ENCODE measurements at places on chromosomes 4 and X.

DNA sequence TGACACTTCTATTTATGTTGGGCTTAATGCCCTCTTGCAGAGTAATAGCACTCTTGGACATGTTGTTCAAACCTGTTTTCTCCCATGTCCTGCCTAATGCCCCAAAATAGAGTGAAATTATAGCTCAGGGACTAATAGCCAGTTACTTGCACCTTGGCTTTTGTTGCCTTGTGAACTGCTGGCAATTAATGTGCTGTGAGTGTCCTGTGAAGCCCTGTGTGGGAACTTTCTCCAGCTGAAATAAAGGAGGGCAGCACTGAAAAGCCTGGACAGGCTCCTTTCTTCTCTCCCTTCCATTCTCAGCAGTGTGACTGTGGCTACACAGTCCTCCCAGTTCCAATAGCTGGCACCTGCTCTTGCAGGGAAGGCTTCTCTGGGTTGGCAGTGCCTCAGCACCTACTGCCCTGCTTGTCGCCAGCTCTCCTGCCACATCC is 72.4 kb downstream of the DCLK2 start:
- DNase-seq = no peak

- DNase-seq = no peak
These were observed 308.5 kb downstream of the ARHGAP24 start for GRCh38 chr4:85783483-85783882.

GRCh38 chr4:15054541-15054940 is 52.3 kb downstream of the CPEB2 start:
- no peak for DNase-seq

DNA sequence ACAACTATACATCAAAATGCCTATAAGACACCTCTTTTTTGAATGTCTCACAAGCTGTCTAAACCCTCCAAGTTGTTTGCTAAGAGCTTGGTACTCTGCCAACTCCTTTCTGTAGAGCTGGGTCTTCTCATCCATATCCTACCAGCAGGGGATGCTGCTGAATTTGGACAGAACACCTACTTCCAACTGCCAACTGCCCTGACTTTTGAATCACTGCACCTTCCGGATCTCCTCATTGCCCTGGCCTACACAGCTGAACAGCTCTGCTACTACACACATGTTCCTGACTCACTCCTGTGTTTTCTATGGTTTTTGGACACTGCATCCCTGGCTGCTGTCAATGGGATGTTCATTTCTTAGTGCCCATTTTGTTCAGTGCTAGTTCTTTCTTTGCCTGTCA is 18.7 kb downstream of the FAM184B start:
- DNase-seq = no peak

- no peak for DNase-seq
These were observed 288.2 kb downstream of the IL1RAPL2 start for GRCh38 chrX:104854188-104854587.

GRCh38 chr4:145735347-145735675 is 55.4 kb downstream of the C4orf51 start:
- no peak for DNase-seq

DNA sequence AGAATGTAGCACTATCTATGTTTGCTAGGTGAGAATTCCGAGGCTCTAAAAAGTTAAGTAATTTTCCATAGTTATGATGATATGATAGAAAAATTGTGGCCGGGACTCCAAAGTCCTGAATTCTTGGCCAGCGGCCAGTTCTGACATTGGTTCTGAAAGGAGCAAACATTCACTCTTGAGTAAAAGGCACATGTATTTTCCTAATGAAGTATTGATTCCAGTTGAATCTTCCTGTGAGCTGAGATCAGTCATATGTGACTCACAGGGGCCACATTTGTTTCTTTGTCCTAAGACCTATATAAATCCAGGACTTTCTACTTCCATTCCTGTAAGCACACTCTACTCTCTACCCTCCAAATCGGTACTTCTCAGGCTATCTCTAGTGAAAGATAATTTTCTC is 349.9 kb downstream of the BMPR1B start:
- DNase-seq = peak; percentile 32

DNA sequence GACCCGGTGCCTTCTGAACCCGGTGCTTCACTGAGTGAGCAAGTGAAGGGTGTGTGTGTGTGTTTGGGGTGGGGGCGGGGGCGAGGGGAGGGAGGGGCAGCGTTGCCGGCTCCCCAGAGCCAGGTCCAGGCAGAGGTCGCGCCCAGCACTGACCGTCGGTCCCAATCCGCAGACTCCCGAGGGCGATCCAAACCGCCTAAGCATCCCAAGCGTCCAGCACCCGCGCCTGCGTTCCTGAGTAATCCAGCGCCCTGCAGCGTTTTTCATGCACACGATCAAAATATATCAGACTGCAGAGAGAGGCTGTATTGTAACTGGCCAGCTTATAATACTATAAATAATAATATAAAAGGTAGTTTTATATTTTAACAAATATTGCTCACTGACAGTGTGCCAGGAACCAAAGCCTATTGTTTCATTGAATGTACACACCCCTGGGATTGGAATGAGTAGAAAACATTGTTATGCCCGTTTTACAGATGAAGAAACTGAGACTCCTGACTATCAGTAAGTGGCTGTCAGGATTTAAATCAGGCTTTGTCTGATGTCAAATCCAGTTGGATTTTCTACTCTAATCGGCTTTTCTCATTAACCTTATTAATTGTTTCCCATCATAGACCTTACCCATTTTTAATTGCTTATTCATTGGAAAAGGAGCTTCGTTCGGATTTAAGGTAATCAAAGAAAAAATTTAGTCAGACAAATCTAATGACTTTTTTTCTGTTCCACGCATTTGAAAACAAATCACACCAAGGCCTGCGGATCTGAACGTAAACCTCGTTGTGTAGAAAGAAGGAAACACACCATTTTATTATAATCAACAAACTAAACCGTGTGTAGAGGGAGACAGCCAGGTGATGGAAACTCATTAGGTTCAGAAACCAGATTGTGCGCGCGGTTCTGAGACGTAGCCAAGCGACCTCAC is 4.0 kb upstream of the NKX3-2 start:
- no peak for DNase-seq

DNA sequence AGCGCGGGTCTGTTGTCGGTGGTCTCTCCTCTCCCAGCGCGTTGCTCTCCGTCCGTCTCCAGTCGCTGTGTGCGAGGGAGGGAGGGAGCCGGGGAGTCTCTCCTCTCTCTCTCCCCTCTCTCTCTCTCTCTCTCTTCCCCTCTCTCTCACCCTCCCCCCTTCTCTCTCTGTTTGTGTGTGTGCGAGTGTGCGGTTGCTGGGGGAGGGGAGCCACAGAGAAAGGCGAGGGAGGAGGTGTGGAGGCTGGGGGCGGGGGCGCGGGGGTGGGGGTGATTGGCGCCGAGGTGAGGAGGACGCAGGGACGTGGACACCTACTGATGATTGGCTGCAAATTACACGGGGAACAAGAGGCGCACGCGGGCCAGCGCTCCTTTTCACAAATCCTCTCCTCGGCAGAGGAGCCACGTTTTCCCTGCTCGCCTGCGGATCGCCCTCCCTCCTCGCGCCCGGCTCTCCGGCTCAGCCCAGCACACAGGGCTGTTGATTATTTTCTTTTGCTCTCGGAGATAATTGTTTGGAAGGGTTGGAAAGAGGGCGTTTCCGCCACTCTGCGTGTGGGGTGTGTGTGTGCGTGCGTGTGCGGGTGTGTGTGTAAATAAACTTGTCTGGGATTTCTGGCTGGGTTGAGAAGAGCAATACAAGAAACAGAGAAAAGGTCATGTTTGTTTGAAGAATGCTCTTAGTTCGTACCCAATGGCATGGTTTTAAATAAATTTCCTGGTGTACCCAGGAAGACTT is at the start of gene CXXC4:
TSS of gene CXXC4 (minus strand) at position 73 of the 738 bp plus-strand sequence. CDS start 3,092 bp downstream, outside the sequence.
- DNase-seq = peak; percentile 67

DNA sequence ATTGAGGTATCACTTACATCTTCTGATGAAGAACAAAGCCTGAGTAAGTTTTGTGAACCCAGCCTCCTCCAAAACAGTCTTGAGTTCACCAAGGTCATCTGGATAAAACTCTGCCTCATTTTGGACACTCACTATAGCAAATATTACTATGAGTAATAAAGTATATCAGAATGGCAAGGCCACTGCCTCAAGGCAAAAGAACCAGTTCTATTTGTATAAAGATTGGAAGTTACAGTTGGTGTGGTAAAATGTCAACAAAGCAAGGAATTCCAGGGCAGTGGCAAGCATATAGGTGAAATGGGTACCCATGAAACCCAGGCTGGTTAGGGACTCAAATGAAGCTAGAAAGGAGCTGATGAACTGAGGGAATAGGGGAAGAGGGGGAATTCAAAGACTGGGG is 2.4 kb upstream of the ARHGEF6 start:
- no peak for DNase-seq

DNA sequence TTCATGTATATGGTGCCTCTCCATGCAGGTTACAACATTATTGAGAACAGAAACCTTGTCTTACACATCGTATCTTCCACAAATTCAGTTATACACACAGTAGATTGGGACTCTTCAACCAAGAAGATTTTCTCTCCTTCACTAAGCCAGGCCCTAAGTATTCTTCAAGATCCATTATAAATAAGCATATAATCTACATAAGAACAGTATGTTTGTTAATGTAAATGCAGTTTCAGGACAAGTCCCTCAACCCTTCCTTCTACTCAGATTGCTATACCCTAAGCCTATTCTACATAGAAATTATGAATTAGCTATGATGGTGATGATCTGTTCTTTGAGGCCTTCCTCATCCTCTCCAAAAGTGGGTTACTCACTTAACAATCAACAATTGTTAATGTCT is 41.2 kb downstream of the COL4A6 start:
- no peak for DNase-seq

DNA sequence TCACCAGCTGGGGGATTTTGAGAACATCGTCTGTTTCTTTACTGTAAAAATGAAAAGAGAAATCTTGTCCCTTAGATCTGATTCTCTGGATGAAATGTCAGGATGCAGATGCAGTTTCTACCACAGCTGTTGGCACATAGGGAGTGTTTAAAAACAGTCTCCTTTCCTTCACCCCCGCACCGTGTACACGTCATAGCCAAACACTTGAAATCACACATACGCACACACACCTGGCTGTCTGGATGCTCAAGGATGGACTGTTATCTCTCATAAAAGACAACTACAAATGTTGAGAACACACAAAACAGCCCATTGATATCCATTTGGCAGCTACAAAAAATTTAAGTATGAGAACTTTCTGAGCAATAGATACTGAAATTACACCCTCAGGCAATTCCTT is 275.8 kb upstream of the CLNK start:
- no peak for DNase-seq

GRCh38 chr4:173171098-173171497 is 2.5 kb downstream of the GALNT7 start:
- no peak for DNase-seq

- DNase-seq = no peak
These were observed 97.9 kb downstream of the ARHGEF9 start for GRCh38 chrX:63686878-63687714.

DNA sequence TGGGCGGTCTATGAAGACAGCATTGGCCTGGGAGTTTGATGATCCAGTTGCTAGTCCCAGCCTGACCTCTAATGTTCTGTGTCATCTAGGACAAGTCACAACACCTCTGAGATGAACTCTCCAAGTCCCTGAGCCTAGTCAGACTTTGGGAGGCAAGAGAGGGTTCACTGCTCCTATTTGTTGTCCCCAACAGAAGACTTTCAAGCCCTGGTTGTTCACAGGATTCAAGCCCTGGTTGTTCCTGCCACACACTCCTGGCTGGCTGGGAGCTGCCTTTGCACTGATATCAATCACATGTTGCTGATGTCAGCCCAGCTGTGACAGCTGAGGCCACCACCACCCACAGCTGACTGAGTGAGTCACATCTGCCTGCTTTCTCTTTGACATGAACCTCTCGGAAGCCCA is 253.2 kb upstream of the RASGEF1B start:
- peak; percentile 24 for DNase-seq

DNA sequence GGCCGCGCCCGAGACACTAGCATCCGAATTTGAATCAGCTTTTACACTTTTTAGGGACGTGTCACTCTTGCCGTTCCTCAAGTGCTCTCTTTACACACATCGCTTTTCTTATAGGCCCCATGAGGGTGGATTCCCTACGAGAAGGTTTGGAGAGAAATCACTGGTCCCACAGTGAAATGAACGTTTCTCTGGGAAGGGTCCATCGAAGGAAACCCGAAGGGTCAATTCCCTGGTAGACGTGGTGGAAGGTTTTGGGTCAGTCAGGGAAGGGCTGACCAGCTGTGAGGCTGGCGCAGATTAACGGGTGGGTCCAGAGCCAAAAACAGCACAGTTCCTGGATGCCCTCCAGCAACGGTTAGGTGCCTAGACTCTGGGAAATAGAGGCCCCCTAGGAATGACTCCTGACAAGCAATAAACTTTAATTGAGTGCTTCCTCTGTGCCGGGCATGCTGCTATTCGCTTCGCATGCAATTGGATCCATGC is 35.9 kb downstream of the ETDC start:
- peak; percentile 50 for DNase-seq

DNA sequence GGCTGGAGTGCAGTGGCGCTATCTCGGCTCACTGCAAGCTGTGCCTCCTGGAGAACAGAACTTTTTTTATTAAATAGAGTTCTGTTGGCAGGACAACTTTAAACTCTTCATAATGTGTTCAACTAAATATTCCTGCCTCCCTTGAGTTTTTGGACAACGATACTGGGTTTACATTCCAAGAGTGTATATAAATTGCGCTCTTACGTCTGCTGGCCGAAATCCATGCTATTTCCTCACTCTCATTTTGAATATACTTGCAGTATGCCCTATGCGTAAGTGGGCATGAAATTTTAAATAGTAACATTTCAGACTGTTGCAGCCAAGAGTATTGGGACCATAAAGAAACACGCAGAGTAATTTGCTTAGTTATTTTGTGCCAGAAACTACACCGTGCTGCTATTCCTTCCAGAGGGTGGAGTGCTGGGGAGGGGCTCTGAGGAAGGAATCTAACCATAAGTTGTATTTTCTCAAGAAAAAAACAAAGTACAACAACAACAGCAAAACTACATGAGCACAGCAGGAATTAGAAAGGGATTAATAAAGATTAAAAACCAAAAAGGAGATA is 480.0 kb downstream of the NLGN4X start:
- DNase-seq = no peak

DNA sequence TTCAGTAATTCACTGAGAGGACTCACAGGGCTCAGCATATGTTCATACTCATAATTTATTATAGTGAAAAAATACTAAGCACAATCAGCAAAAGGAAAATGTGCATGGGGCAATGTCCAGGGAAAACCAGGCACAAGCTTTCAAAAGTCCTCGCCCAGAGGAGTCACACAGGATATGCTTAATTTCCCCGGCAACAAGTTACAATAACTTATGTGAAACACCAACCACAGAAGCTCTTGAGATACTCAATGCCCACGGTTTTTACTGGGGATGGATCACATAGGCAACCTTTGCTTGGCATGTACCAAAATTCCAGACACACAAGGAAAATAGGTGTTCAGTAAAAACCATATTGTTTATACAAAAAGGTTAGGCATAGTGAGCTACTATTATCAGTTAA is 38.5 kb upstream of the STPG2 start:
- DNase-seq = no peak

GRCh38 chr4:117971403-117971802 is 62.9 kb upstream of the NDST3 start:
- no peak for DNase-seq

- no peak for DNase-seq
These were observed 46.4 kb downstream of the SLC16A2 start for GRCh38 chrX:74467656-74468055.

Measured in colonic mucosa (tissue), 4 donors.